NCI-H1048 (cell line): ENCODE measurements at places on chromosomes 7 and 10.

GRCh38 chr7:81207801-81208200 lies 288.9 kb upstream of the SEMA3C start:
- no peak for DNase-seq

GRCh38 chr10:98301664-98302319 lies 33.8 kb upstream of the LOXL4 start:
- DNase-seq = no peak

DNA sequence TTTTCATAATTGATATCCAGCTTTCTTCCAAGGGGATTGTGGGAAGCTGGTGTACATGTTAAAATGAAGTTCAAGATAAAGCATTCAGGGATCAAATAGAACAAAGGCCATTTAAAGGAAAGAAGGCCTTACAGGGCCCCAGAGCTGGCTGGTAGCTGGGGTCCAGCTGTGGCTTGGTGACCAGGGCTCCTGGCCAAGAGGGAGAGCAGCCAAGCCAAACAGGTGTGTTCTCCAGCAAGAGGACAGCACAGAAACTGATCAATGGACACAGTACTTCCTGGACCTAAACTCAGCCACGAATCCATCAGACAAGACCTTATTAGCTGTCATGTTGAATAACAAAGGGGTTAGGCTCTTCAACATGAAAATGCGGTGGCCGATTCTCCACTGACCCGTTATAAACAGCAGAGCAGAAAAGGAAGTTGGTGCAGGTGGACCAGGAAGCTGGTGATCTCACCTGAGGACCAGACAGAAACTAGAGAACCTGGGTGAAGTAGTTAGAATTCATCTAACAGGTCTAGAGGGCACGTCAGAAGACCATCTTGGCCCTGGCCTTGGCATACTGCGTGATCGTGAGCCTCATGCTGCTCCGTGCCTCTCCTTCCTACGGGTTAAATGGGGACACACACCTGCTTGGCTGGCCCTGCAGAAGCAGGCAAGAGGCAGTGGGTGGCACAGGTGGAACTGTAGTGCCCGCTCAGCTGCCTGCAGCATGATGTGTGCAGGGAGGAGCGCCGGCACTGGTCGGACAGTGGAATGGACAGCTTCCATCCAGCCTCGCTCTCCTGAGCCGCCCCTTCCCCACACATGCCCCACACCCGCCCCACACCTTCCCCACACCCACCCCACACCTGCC lies 53.8 kb downstream of the PARP12 start:
- no peak for DNase-seq

DNA sequence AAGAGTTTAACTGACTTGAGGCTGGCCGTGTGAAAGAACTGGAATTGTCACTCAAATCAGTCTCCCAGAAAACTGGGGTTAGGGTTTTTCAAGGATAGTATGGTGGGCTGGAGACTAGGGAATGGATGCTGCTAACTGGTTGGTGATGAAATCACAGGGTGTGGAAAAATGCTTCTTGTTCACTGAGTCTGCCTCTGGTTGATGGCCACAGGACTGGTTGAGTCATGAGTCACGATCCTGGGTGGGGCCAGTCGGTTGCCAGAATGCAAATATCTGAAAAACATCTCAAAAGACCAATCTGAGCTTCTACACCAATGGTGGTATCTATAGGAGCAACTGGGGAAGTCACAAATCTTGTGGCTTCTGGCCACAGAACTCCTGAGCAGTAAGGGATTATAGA lies 16.3 kb upstream of the BAMBI start:
- DNase-seq = no peak

DNA sequence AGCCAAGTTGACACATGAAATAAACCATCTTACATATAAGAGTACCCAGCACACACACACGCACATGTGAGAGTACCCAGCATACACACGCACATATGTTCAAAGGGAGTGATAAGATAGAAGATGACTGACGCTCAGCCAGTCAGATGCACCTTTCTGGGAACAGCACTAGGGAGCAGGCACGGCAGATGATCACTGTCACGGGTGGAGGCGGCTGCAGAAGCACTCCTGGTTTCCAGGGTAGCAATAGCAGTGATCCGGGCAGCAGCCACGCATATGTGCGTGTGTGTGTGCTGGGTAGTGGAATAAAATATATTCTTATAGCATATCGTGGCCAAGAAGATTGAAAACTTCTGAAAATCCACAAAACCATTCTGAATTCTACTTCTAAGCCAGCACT lies 85.8 kb upstream of the NAMPT start:
- DNase-seq = no peak

GRCh38 chr7:140542228-140542603 lies 62.9 kb upstream of the MKRN1 start:
- DNase-seq = no peak

- DNase-seq = no peak
Measured at GRCh38 chr10:8056378-8056777, 1.9 kb downstream of the GATA3 start.

DNA sequence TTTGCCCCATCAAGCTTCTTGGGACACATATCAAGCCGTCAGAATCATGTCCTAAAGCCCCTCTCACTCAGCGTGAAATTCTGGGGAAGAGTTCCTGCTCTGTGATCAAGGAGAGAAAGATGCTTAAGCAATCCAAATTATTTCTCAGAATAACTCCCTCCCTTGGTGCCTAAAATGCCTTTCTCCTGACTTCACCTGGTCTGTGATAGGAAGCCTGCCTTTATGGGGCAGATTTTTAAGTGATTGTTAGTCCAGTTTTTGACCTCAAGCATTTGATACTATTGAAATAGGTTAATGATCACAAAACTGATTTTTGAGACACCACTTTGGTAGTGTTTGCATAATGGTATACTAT lies 76.4 kb upstream of the MAGI2 start:
- no peak for DNase-seq

GRCh38 chr7:610141-610530 lies 90.5 kb upstream of the PDGFA start:
- no peak for DNase-seq

- no peak for DNase-seq
Measured at GRCh38 chr7:4884164-4884563, 648 bp upstream of the RADIL start.

- DNase-seq = no peak
Measured at GRCh38 chr7:111164442-111164841, 73.5 kb downstream of the LRRN3 start.

DNA sequence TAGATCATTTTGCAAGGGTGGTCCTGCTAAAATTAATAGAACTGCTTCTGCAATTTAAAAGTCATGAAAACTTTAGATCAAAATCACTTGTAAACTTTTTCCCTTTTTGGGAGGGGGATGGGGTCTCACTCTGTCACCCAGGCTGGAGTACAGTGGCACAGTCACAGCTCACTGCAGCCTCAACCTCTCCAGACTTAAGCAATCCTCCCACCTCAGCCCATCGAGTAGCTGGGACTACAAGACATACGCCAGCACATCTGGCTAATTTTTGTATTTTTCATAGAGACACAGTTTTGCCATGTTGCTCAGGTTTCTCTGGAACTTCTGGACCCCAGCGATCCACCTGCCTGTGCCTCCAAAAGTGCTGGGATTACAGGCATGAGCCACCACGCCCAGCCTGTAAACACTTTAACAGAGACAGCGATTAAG lies 79.7 kb downstream of the LRRC17 start:
- no peak for DNase-seq

DNA sequence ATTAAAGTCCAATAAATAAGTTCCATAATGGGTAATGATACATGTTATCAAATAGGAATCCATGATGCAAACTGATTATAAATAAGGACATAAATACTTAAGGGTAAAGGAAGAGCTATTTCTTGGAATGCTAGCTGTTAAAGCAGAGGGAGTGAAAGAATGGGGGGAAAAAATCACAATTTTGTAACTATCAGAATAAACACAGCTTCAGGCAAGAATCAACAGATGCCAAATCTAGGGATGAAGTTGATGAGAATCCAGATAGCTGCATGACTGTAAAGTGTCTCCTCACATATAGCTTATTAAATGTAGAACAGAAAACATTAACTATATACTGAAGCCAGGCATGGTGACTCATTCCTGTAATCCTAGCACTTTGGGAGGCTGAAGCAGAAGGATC lies 4.9 kb downstream of the IPMK start:
- DNase-seq = no peak

DNA sequence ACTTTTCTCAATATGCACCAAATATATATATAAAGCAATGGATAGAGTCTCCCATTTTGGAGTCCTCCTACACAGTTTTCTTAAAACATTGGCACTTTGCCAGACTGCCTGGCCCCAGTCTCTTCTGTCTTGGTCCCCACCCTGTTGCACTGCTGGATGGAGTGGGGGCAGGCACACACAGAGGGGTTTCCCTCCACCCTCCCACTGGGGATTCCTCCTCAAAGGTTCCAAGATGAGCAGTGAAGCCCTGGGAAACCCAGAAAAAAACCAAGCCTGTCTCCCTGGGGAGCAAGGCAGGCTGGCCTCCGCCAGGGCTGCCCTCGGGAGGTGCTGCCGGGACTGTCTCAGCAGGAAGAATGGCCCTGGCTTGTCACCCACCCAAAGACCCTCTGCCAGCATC lies 68.0 kb downstream of the SH3PXD2A start:
- DNase-seq = no peak

DNA sequence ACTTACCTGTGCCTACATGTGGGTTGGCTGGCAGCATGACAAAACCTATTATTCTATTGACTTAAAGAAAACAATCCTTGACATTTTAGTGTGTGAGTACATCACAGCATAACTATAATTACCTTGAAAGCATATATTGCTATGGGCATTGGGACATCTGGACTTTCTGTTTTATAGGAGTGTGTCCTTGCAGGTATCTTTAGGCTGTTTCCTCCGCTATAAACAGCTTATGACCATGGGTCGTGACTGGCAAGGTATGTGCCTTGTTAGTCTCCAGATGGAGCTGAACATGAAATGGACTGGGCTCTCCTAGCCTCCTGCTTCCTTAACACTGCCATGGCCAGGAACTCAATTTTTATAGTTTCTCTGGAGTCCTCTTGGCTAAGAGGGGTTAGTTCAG lies 317.4 kb upstream of the COBL start:
- no peak for DNase-seq

DNA sequence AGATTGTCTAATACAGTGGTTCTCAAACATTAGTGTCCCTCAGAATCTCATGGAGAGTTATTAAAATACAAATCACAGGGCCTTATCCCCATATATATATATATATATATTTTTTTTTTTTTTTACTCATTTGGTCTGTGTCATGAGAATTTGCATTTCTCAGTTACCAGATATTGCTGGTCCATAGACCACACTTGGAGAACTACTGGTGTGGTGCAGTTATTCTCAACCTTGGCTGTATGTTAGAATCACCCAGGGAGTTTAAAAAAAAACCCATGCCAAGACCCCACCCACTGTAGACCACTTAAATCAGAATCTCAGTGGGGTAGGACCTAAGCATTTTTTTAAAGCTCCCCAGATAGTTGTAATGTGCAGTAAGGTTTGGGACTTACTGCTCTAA lies 179.9 kb downstream of the AUTS2 start:
- no peak for DNase-seq

DNA sequence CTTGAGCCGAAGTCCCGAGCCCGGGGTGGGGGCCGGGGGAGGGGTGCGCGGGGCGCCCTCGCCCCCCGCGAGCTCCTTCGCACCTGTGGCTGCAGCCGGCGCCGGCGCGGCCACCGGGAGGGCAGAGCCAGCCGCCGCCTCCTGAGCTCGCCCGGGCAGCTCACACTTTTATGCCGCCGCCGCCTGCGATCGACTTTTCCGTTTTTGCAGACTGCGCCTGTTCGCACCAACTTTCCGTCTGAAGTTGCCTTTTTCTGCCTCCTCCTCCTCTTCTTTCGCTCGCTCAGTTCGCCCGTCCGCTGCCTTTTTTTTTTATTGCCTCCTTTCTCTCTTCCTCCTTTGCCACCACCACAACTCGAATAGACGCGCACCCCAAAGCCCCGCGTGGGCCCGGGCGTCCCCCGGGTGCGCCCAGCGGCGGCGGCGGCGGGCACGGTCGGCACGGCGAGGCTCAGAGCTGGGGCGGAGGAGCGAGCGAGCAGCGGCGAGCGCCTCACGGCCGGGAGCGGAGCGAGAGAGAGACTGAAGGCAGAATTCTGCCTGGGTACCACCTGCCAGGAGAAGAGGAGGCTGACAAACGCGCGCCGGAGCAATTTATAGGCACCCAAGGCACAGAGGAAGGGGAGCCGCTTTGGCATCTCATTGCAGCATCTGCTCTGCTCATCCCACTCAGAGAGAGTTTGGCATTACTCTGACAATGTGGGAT lies at the start of gene C1QL3:
C1QL3 (minus strand) TSS at position 569 of the 706 bp plus-strand sequence. CDS start 814 bp downstream, outside the sequence.
- DNase-seq = no peak

- no peak for DNase-seq
Measured at GRCh38 chr7:22653951-22654350, 73.0 kb upstream of the IL6 start.

- no peak for DNase-seq
Measured at GRCh38 chr7:132592936-132593335, 16.7 kb upstream of the PLXNA4 start.

DNA sequence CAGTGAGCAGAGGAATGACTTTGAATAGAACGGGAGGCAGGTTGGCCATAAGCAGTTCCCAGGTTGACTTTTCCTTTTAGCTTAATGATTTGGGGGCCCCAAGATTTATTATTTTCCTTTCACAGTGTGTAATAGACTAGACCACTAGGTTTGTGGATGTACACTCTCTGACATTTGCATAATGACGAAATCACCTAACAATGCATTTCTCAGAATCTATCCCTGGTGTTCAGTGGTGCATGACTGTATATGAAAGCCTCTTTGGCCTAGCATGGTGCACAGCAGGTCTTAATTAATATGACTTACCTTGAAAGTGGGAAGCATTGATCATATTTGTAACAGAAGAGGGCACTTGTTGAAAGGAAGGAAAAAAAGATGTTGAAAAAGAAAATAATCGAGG lies 761.9 kb downstream of the TYW1 start:
- DNase-seq = no peak

DNA sequence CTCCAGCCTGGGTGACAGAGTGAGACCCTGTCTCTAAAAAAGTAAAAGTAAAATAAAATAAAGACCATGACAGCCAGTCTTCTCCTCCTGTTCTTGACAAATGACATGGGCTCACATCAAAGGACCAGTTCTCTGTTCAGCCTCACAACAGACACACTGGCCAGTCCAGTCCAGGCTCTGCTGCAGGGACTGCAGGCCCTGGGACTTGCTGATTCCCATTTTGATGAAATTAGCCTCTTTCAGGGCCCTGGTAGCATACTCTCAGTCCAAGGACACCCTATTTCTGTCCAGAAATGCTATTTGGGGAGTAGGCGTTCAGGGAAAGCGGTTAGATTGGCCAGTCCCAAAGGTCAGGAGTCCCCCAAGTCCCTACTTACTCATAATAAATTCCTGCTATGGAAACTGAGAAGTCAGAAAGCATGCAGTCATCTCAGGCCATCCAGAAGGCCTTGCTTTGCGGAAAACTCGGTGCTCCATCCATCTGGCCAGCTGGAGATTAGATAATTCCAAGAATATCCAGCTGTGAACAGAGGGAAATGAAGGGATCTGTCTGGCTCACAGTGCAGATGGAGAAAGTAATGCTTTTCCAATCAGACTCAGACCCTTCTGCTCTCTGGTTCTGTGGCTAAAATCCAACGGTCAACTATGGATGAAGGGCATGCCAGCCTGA lies 74.4 kb downstream of the RAB11FIP2 start:
- no peak for DNase-seq

- DNase-seq = no peak
Measured at GRCh38 chr10:107141524-107142061, 22.9 kb downstream of the SORCS1 start.

GRCh38 chr10:23918839-23919238 lies 290.1 kb upstream of the KIAA1217 start:
- no peak for DNase-seq
